ENCODE measurements at places on chromosomes 13 and 19. TPM values are rescaled to one million over a fixed set of nuclear protein-coding genes. Genes with fewer than 3 reads are reported as not detected.
A peak's percentile ranks its signal among the peaks of the same experiment; 100 is the strongest.

The ANO8 gene
- 17.8 TPM for total RNA-seq

The AP1M2 gene
- total RNA-seq, result not detected

The KCTD4 gene
- not detected for total RNA-seq

DNA sequence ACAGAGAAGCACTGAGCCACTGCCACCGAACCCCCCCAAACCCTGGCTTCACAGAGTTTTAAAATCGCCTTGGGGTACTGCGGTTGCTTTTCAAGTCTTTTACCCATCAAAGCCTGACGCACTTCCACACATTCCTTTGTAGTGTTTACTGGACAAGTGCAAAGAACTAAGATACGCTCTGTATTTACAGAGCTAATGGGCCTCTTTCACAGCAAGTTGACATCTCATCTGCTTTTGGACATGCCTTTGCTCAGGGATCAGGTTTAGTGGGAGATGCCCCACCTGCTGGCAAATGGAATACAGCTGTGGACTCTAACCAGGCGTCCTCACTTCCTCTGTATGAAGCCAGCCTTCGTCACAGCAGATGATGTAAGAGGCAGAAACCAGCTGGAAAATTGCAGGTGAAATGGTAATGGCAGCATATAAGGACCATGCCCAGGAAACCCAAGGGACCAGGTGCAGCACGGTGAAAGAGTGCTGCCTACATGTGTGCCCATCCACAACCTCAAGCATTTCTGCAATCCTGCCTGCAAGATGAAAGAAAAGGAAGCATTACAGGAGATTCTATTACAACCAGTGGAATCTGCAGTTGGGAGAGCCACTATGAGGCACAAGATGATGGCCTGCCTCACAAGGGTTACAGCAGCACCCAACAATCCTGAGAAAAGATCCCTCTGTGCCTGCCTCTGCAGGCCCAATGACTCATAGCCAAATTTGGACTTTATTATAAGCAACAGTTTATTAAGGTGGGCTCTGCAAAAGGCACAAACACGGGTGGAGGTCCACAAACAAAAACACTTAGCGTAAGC, 34.7 kb downstream of the BRD4 start:
- DNase-seq, result no peak

DNA sequence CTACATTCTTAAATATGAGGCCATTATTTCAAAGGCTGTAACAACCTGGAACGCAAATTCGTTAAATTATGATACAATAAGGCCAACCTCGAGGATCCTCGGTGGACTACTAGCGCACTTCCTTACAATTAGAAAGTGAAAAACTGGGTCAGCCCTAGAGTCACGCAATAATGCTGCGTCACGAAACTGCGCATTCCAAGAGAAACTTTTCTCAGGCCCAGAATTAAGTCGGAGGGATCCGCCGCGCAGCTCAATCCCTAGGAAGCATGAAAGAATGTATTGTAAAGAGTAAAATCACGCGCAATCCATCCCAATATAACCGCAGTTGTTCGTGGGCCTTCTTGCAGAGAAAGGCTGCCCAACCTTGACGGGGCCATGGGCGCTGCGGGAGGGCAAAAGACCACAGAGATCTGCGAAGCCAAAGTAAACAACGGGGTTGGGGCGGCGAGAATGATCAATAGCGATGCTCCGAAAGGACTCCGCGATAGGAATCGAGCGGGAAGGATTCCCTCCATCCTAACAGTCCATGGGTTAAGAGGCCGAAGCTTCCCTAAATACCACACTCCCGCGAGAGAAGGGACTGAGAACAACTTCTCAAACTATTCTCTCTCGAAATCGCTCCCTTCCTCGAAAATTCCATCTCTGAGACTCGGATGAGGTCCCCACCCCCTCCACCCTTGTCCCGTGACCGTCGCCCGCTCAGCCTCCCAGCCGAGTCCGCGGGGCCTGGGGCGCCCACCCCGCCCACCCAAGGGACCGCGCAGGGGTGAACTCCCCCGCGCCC, 564 bp downstream of the SPART start:
- DNase-seq, result peak; percentile 28

GRCh38 chr19:46728208-46728607, 11.3 kb upstream of the PRKD2 start:
- DNase-seq, result no peak

DNA sequence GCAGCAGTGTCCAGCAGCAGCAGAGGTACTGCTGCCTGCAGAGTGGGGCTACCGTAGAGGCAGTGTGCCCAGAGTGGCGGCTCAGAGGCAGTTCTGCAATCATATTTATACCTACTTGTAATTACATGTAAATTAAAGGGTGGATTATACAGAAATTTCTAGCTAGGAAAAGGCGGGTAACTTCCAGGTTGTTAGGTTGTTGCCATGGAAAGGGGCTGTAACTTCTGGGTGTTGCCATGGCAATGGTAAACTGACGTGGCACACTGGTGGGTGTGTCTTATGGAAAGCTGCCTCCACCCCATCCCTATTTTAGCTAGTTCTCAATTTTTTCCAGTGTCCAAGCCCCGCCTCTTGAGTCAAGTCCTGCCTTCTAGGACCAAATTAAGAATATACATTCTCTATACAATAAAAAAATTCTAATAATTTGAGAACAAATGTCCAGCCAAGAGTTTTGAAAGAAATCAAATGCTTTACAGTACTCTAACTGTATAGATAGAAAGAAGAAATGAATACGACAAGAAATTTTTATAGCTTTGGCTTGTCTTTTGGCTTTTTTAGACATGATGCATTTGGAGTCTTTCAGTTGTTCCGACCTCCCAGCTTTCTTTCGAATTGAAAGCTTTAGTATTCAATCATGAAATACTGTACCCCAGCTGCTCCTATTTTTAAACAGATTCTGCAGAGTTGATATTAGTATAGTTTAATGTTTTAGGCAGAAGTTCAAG, 816.6 kb downstream of the DIAPH3 start:
- DNase-seq, result no peak
